CD4-positive, alpha-beta memory T cell (primary cell): ENCODE measurements at places on chromosomes 5 and 9.

DNA sequence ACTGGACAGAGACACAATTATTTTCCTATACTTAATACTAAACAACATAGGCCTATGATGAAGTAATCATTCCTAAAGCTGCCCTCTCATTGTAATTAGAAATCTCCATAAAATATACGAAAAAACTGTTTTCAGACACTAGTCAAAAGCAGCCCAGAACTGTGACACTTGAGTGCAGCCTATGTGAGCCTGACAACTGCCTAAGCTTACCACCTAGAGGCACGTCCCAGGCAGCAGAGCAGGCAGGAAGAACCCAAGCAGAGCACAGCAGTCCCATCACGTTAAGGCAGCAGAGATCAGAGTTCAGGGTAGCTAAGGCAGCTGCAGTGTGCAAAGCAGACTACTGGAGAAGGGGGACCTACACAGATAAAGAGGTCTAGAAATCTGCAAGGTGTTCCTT lies 46.4 kb downstream of the GOLPH3 start:
- DNase-seq: no peak
- H3K27me3 ChIP-seq: no peaks in the 10 kb centered on the region
- H3K36me3 ChIP-seq: peaks cover 12% of the 10 kb centered on the region
- H3K4me3 ChIP-seq: no peak overlapping the region

DNA sequence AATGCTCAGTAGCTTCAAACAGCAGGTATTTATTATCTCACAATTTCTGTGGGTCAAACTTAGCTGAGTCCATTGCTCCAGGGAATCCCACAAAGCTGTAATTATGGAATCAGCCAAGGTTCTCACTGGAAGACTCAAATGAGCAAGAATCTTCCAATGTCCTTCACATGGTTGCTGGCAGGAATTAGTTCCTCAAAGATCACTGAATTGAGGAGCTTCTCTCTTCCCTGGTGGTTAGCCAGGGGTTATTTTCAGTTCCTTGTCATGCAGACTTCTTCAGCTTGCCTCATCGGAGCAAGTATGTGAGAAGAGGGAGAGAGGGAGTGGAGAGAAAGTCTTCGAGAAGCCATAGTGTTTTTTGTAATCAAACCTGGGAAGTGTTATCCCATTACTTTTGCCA lies 2331.9 kb downstream of the MAT2B start:
- peak; percentile 20 for DNase-seq
- no peaks in the 10 kb centered on the region for H3K4me1 ChIP-seq
- H3K36me3 ChIP-seq: no peaks in the 10 kb centered on the region
- no peak overlapping the region for H3K4me3 ChIP-seq
- no peaks in the 10 kb centered on the region for H3K27me3 ChIP-seq
- no peak overlapping the region for H3K27ac ChIP-seq

DNA sequence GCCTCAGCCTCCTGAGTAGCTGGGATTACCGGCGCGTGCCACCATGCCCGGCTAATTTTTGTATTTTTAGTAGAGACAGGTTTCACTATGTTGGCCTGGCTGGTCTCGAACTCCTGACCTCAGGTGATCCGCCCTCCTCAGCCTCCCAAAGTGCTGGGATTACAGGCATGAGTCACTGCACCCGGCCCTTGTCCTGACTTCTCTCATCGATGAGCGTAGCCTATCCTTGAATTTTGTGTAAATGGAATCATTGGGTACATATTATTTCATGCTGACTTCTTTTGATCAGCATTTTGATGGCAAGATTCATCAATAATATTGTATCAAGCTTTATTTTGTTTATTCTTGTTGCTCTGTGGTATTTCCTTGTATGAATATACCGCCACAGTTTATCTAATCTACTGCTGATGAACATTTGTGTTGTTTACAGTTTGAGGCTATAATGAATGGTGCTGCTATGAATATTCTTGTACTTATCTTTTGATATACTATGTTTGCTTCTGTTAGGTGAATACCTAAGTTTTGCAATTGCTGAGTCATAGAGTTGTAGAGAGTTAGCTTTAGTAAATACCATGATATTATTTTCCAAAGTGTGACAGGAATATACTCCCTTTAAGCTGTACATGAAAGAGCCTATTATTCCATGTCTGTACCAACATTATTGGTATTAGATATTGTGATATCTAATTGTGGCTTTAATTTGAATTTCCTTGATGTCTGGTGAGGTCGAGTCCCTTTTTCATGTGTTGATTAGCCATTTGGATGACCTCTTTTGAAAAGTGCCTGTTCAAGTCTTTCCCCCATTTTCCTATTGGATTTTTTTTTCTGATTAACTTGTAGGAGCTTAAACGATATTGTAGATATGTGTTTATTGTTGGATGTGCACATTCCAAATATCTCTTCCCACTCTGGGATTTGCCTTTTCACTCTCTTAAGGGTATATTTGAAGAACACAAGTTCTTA lies 107.5 kb downstream of the RGS3 start:
- H3K27me3 ChIP-seq: no peaks in the 10 kb centered on the region
- no peaks in the 10 kb centered on the region for H3K36me3 ChIP-seq
- H3K4me3 ChIP-seq: no peak overlapping the region
- H3K27ac ChIP-seq: no peak overlapping the region

GRCh38 chr5:154284433-154284832 lies 93.9 kb downstream of the GALNT10 start:
- no peak for DNase-seq
- no peak overlapping the region for H3K27ac ChIP-seq
- H3K36me3 ChIP-seq: no peaks in the 10 kb centered on the region
- H3K4me1 ChIP-seq: no peaks in the 10 kb centered on the region

- no peaks in the 10 kb centered on the region for H3K27me3 ChIP-seq
- no peak for DNase-seq
- no peak overlapping the region for H3K4me3 ChIP-seq
- no peaks in the 10 kb centered on the region for H3K36me3 ChIP-seq
- H3K4me1 ChIP-seq: peaks cover 35% of the 10 kb centered on the region
Measured at GRCh38 chr5:126847456-126847820, 70.5 kb downstream of the LMNB1 start.

GRCh38 chr5:110653231-110653970 lies 73.1 kb downstream of the TMEM232 start:
- no peaks in the 10 kb centered on the region for H3K36me3 ChIP-seq
- H3K27ac ChIP-seq: no peak overlapping the region
- no peaks in the 10 kb centered on the region for H3K4me1 ChIP-seq
- no peak overlapping the region for H3K4me3 ChIP-seq

DNA sequence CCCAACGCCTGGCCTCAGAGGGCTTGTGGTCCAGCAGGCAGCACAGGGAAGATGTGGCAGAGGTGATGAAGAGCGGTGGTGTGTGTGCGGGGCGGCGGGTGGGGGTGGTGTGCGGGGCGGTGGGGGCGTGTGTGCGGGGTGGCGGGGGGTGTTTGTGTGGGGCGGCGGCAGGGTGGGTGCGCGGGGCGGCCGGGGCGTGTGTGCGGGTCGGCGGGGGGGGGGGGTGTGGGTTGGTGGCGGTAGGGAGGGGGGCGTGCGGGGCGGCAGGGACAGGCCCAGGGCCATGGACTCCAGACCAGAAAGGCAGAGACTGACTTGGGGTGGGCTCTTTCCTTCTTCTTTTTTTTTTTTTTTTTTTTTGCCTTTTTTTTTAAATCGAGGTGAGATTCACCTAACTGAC lies 4.5 kb upstream of the NACC2 start:
- H3K4me3 ChIP-seq: no peak overlapping the region
- no peak overlapping the region for H3K27ac ChIP-seq
- no peaks in the 10 kb centered on the region for H3K36me3 ChIP-seq
- no peak for DNase-seq

DNA sequence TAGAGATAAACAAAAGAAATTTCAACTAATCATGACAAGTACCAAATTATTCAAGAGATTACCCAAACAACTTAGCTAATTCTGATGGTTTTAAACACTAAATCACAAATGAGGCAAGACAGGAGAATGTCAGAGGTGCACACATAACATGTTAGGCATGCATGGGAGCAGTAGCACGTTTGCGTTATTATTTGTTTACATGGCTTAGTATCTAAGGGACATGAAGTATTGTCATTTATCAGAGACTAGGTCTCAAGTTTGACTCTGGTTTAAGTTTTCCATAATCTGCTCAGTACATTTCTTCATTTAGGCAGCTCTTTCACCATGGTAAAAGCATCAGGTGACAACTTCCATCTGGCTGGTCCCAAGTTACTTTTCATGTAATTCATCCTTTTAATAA lies 244.1 kb upstream of the TNC start:
- no peaks in the 10 kb centered on the region for H3K27me3 ChIP-seq
- H3K4me1 ChIP-seq: no peaks in the 10 kb centered on the region
- H3K36me3 ChIP-seq: no peaks in the 10 kb centered on the region
- H3K4me3 ChIP-seq: no peak overlapping the region
- H3K27ac ChIP-seq: no peak overlapping the region
- no peak for DNase-seq

DNA sequence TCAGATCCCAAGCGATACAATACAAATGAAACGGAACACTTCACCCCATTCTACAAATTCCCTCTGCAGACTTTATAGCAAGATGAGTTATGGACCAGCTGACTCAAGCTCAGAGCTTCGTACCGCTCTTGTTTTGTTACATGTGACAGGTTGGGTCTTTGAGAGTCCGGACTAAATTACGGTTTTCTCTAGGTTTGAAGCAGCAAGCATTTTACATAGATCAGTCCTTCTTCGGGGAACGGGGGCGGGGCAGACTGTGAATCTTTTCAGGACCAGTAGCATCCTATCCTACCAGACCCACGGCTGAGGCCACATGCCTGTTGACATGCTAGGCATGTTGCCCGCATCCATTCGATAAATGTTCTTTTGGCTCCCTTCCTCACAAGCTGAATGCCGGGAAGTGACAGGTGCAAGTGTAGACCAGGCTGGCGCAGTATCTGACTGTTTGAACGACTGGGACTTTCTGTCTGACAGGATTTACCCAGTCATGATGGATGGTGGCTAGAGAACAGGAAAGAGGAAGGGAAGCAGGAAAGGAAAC lies 811.0 kb upstream of the GRAMD2B start:
- H3K36me3 ChIP-seq: no peaks in the 10 kb centered on the region
- H3K27me3 ChIP-seq: no peaks in the 10 kb centered on the region
- no peaks in the 10 kb centered on the region for H3K4me1 ChIP-seq
- DNase-seq: no peak
- no peak overlapping the region for H3K4me3 ChIP-seq

DNA sequence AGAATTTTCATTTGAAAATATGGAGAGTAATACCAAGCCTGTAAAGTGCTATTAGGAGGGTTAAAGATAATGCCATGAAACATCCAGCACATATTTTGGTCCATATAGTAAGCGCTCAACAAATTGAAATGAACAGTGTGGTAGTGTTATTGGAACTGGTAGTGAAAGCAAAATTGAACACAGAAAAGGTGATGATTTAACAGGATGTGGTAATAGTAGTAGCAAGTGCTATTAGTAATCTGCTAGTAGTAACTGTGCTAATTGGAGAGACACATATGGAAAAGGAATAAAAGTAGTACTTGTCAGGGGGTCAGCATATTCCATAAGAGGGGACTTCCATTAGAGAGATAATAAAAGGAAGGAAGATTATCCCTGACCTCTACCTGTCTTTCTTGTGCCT lies 187.3 kb downstream of the HTR1A start:
- H3K4me3 ChIP-seq: no peak overlapping the region
- no peak overlapping the region for H3K27ac ChIP-seq
- DNase-seq: no peak
- H3K4me1 ChIP-seq: no peaks in the 10 kb centered on the region
- no peaks in the 10 kb centered on the region for H3K36me3 ChIP-seq

GRCh38 chr9:131960311-131960710 lies 119.4 kb downstream of the MED27 start:
- no peaks in the 10 kb centered on the region for H3K36me3 ChIP-seq
- H3K27me3 ChIP-seq: no peaks in the 10 kb centered on the region
- DNase-seq: no peak
- no peak overlapping the region for H3K27ac ChIP-seq

GRCh38 chr5:139670369-139671095 lies 22.4 kb downstream of the CXXC5 start:
- H3K36me3 ChIP-seq: no peaks in the 10 kb centered on the region
- H3K4me1 ChIP-seq: peaks cover 43% of the 10 kb centered on the region
- DNase-seq: no peak
- no peak overlapping the region for H3K27ac ChIP-seq
- no peaks in the 10 kb centered on the region for H3K27me3 ChIP-seq
- no peak overlapping the region for H3K4me3 ChIP-seq

DNA sequence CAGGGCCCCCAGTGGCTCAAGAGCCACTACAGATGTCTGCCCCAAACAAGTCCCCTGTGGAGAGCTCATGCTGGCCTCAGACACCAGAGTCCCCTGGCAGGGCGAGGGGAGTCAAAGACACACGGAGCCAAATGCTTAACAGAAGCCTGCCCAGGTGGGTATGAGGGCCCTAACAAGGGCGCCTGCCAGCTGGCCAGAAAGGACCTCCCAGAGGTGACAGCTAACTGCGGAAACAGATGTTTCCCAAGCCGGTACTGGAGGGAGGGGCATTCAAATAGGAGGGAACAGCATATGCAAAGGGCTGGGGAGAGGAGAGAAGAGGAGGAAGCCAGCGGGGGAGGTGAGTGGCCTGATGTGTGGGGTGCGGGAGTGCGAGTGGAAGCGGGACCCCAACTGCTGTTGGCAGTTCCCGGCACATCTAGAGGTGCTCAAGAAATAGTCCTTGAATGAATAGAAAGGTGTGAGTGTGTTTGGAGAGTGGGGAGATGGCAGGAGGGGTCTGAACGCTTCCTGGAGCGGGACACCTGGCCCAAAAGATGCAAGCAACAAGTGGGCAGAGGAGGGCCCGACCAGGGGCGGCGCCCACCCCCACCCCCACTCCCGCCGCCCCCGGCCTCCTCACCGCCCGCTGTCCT lies 824 bp downstream of the MXD3 start:
- no peak overlapping the region for H3K4me3 ChIP-seq
- H3K36me3 ChIP-seq: peaks cover 10% of the 10 kb centered on the region
- H3K27ac ChIP-seq: no peak overlapping the region
- H3K4me1 ChIP-seq: peaks cover 50% of the 10 kb centered on the region

GRCh38 chr9:9919174-9919775 lies 693.5 kb downstream of the PTPRD start:
- no peak overlapping the region for H3K27ac ChIP-seq
- no peaks in the 10 kb centered on the region for H3K27me3 ChIP-seq

GRCh38 chr5:143011585-143011984 lies 241.4 kb downstream of the ARHGAP26 start:
- no peak overlapping the region for H3K27ac ChIP-seq
- H3K27me3 ChIP-seq: no peaks in the 10 kb centered on the region
- H3K4me3 ChIP-seq: no peak overlapping the region
- DNase-seq: no peak
- H3K36me3 ChIP-seq: no peaks in the 10 kb centered on the region
- H3K4me1 ChIP-seq: peaks cover 27% of the 10 kb centered on the region

GRCh38 chr5:163807781-163808180 lies 302.4 kb downstream of the MAT2B start:
- H3K27me3 ChIP-seq: no peaks in the 10 kb centered on the region
- no peak overlapping the region for H3K4me3 ChIP-seq
- H3K36me3 ChIP-seq: no peaks in the 10 kb centered on the region
- no peak for DNase-seq
- H3K27ac ChIP-seq: no peak overlapping the region

DNA sequence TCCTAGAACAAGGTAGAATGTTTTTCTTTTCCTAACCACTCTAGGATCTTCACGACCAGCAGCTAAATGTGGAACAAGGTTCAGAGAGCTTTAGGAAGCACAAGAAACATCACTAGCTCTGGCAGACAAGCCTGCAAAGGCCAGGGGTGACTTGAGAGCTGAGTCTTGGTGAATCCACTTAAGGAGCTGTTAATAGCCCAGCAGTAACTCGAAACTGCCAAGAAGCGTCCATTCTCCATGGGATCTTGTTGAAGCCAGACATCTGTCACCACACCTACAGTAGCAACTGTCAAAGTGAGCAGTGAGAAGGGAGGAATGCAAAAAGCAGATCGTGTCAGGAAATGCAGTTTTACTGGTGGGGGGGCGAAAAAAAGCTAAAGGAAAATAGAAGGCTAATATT lies 87.2 kb downstream of the ATPSCKMT start:
- no peak overlapping the region for H3K27ac ChIP-seq
- H3K36me3 ChIP-seq: no peaks in the 10 kb centered on the region
- H3K4me3 ChIP-seq: no peak overlapping the region
- H3K27me3 ChIP-seq: no peaks in the 10 kb centered on the region
- H3K4me1 ChIP-seq: no peaks in the 10 kb centered on the region
- no peak for DNase-seq
